SJCRH30 (cell line): ENCODE measurements at places on chromosomes 3 and 15. TPM values are rescaled to one million over a fixed set of nuclear protein-coding genes. Genes with fewer than 3 reads are reported as not detected.

Gene CLDN16
- not detected in 2 replicates for total RNA-seq

- DNase-seq = no peak
- no peaks in the 10 kb centered on the region for H3K36me3 ChIP-seq
- peak overlapping the region; percentile 77 for H3K27ac ChIP-seq
- no peaks in the 10 kb centered on the region for H3K27me3 ChIP-seq
- H3K4me3 ChIP-seq = no peak overlapping the region
- H3K4me1 ChIP-seq = peaks cover 44% of the 10 kb centered on the region
Measured at GRCh38 chr15:31275331-31276262, 51.0 kb upstream of the KLF13 start.

GRCh38 chr3:46062679-46063078 lies 35.4 kb upstream of the XCR1 start:
- H3K27me3 ChIP-seq = no peaks in the 10 kb centered on the region
- no peaks in the 10 kb centered on the region for H3K36me3 ChIP-seq
- DNase-seq = no peak
- H3K4me1 ChIP-seq = no peaks in the 10 kb centered on the region; the same call in 1 of the 2 replicates
- no peak overlapping the region for H3K27ac ChIP-seq

DNA sequence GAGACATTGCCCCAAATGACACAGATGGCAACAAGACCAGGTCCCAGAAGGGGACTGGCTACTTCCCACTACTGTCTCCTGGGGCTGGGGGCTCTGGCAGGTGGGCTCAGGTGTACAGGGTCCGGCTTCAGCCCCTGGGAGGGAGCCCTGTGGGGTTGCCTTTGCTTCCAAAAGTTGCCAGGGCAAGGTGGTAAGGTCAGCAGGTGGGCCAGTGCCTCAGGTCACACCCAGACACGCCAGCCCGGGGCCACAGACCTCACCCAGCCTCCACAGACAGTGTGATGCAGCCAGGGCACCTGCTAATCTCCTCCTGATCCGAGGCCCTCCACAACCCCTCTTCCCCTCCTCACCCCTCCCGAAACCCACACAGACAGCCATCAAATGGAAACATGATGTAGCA lies 7.5 kb downstream of the OXTR start:
- no peaks in the 10 kb centered on the region for H3K27me3 ChIP-seq
- H3K36me3 ChIP-seq = no peaks in the 10 kb centered on the region
- no peak overlapping the region for H3K4me3 ChIP-seq
- no peak overlapping the region for H3K27ac ChIP-seq
- peaks cover 22% of the 10 kb centered on the region for H3K4me1 ChIP-seq

DNA sequence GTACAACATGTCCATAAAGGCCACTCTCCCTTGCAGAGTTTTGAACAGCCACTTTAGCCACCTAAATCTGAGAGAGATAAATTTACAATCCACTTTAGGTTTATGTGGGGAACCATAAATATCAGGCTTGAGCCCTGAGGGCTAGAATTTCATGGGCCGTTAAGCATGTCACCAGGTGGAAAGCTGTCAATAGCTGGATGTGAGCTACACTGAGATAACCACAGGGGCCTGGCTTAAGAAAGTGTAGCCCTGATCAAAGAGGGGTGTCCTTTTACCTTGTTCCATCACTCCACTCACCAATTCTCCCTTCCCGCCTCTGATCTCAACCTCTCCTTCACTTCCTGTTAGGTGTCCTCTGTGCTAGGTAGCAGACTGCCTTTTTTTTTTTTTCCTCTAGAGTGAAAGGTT lies 172.8 kb upstream of the ICE2 start:
- no peaks in the 10 kb centered on the region for H3K36me3 ChIP-seq
- H3K4me1 ChIP-seq = peaks cover 60% of the 10 kb centered on the region
- peak overlapping the region; percentile 11; the same call in 1 of the 2 replicates for H3K27ac ChIP-seq
- peak; percentile 47 for DNase-seq
- H3K4me3 ChIP-seq = no peak overlapping the region

- H3K27ac ChIP-seq = no peak overlapping the region
- H3K27me3 ChIP-seq = no peaks in the 10 kb centered on the region
- no peak overlapping the region for H3K4me3 ChIP-seq
- H3K36me3 ChIP-seq = no peaks in the 10 kb centered on the region
- no peaks in the 10 kb centered on the region; the same call in 1 of the 2 replicates for H3K4me1 ChIP-seq
Measured at GRCh38 chr3:23262766-23263165, 59.6 kb downstream of the UBE2E2 start.

Gene MME
- 71.1 and 71.5 TPM in 2 replicates for total RNA-seq

Gene LYZL4
- not detected in 2 replicates for total RNA-seq

Gene CPA3
- total RNA-seq = not detected in 2 replicates

GRCh38 chr3:43689166-43689565 lies 1.6 kb upstream of the ABHD5 start:
- H3K4me1 ChIP-seq = no peaks in the 10 kb centered on the region
- no peak overlapping the region for H3K4me3 ChIP-seq
- no peak for DNase-seq
- H3K27ac ChIP-seq = no peak overlapping the region

DNA sequence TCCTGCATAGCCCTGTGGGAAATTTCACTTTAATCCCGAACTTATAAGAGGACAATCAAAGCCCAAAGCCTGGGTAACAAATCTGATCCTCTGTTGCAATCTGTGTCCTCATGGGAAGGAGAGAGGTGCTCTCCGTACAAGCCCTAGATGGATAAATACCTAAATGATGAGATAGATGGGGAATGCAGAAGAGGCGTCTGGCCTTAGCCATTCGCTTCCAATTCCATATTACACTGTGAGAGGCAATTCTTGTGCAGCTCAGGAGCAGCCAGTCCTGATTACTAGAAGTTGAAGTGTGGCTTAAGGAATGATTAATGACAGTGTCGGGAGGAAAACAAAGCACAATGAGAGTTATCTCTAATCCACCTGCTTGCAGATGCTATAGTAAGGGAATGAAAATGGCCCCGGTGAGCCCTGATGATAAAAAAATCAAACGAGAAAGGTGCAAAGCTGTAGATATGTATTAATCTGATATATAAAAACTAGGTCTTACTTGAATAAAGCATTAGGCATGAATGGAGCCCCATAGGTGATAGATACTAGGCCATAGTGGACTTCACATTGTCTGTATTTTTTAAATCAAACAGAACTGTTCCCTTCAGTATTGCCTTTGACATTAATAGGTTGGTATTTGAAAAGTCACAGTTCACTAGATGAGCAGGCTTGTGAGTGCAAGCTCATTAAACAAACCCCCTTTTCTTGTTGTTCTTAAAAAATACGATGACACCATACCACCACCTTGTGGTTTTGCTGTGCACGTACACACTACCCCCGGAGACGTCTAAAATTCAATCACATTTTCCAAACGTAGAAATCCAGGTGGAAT lies 54.2 kb upstream of the TMCO5A start:
- 0 out of 2 replicates have a peak, but pooled peaks cover 9% of the 10 kb centered on the region for H3K4me1 ChIP-seq
- H3K27me3 ChIP-seq = peaks cover 9% of the 10 kb centered on the region
- DNase-seq = peak; percentile 9

DNA sequence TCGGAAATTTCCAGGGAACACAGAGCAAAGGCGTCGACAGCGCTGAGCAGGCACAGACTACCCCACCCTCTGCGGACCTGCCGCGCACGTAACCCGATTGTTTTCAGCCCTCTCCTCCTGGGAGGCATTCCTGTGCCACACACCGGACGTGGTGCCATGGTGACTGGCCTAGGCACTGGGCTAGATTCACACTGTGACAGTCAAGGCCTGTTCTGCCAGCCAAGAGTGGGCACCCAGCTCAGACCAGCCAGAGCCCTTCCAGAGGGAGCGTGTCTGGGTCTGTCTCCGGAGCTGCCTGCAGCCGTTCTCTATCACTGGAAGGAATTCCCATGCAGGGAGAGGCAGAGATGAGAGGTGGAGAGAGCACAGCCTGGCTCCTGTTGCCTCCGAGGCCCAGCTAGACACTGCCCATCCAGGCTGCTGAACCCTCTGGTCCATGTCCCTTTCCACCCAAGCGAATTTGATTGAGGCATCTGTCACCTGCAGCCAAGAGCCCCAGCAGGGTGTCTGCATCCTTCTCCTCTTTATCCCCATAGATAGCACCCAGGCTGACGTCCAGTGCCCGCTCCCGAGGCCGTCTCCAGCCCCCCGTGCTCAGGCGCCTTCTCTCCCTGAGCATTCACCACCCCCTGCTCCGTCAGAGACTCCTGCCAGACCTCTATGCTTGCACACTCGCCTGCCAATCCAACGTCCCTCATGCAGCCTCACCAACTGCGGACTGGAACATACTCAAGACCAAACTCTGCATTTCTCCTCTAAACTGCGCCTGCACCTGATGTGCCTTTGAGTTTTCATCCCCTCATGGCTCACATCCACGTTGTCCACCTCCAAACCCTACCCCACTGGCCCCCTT lies 267.5 kb downstream of the OCA2 start:
- no peaks in the 10 kb centered on the region for H3K36me3 ChIP-seq
- DNase-seq = no peak
- no peaks in the 10 kb centered on the region for H3K27me3 ChIP-seq
- no peaks in the 10 kb centered on the region for H3K4me1 ChIP-seq

- H3K27ac ChIP-seq = no peak overlapping the region
- DNase-seq = no peak
- H3K4me1 ChIP-seq = no peaks in the 10 kb centered on the region
Measured at GRCh38 chr15:34233614-34234013, 8.8 kb downstream of the EMC4 start.

DNA sequence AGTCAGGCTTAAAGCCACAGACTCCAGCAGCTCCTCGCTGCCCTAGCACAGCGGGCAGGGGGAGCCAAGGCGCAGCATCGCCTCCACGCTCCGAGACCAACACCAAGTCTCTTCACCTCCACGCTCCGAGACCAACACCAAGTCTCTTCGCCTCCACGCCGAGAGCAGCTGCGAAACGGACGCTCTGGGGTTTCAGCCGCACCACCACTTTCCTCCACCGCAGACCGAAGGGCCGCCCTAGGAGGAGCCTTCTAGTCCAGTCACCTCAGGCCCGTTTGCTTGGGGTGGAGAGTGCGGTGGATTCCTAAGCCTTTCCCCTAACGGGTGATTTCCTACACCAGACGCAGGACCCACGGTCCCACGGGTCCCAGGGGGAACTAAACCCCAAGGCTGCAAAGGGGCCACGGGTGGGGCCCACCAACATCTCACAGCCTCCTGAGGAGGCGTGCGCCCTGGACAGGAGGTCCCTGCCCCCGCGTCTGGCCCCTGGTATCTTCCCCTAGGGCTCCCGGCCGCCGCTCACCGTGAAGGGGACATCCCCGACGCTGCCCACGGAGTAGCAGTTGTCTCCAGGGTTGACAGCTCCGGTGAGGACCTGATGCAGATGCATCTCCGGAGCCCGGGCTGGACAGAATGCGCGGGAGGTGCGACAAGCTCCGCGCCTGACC lies 501 bp downstream of the DMXL2 start:
- H3K4me3 ChIP-seq = peak overlapping the region; percentile 71
- H3K36me3 ChIP-seq = no peaks in the 10 kb centered on the region
- H3K27ac ChIP-seq = peak overlapping the region; percentile 65

Gene CYP8B1
- not detected in 2 replicates for total RNA-seq

DNA sequence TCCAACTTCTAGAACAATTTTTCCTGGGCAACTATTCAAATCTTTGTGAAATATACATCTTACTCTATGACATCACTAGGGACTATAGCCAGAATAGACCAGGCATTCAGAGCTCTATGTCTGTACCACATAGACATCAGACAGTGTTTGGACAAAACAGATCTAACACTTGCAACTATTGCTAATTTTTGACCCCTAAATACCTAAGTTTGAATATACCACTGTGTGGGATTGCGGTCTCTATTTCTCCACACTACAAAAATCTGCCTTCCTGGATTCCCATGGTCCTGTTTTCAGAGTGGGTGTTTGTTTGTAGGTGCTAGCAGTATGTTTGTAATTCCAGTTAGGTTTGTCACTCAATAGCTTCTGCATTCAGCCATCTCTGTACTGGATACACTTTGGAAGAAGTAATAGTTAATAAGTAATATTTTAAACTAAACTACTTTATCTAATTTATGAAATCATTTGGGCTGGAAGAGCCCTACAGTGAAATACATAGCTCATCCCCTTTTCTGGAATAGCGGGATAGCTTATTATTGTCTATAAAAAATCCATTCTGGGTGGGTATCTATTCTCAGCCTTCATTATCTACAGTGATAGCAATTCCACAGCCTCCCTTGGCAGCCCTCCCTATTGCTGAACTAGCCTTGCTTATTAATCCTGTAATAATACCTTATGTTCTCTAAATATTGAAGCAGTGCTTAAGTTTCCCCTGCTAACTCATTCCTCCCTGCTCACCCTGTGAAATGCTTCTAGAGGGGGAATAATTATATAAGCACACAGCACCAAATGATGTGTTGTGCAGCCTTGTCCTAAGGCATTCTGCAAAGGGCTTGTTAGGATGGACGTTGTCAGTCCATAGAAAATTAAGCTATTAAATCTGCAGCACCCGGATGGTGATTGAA lies 49.4 kb downstream of the RBMS3 start:
- no peak overlapping the region for H3K27ac ChIP-seq
- H3K27me3 ChIP-seq = no peaks in the 10 kb centered on the region
- peaks cover 13% of the 10 kb centered on the region for H3K4me1 ChIP-seq
- no peak overlapping the region for H3K4me3 ChIP-seq
- H3K36me3 ChIP-seq = no peaks in the 10 kb centered on the region

DNA sequence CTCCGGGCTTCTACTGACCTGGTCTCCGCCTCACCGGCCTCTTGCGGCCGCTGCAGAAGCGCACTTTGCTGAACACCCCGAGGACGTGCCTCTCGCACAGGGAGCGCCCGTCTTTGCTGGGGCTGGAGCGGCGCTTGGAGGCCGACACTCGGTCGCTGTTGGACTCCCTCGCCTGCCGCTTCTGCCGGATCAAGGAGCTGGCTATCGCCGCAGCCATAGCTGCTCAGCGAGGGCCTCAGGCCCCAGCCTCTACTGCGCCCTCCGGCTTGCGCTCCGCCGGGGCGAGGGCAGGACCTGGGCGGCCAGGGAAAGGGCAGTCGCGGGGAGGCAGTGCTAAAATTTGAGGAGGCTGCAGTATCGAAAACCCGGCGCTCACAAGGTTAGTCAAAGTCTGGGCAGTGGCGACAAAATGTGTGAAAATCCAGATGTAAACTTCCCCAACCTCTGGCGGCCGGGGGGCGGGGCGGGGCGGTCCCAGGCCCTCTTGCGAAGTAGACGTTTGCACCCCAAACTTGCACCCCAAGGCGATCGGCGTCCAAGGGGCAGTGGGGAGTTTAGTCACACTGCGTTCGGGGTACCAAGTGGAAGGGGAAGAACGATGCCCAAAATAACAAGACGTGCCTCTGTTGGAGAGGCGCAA lies 319.2 kb downstream of the FGF12 start:
- H3K27me3 ChIP-seq = no peaks in the 10 kb centered on the region
- H3K36me3 ChIP-seq = no peaks in the 10 kb centered on the region
- H3K27ac ChIP-seq = no peak overlapping the region
- no peaks in the 10 kb centered on the region for H3K4me1 ChIP-seq
- no peak for DNase-seq
- no peak overlapping the region for H3K4me3 ChIP-seq

- no peaks in the 10 kb centered on the region for H3K36me3 ChIP-seq
- no peak overlapping the region for H3K27ac ChIP-seq
- H3K4me3 ChIP-seq = no peak overlapping the region
- H3K27me3 ChIP-seq = no peaks in the 10 kb centered on the region
Measured at GRCh38 chr3:148451969-148452368, 245.7 kb upstream of the AGTR1 start.
